ENCODE measurements at places on chromosomes 12 and 14. TPM values are rescaled to one million over a fixed set of nuclear protein-coding genes. Genes with fewer than 3 reads are reported as not detected.

Gene DBX2
- not detected for total RNA-seq

Gene KRT73
- total RNA-seq = not detected

Gene GALC
- 23.6 TPM for total RNA-seq

Gene IL26
- not detected for total RNA-seq

Gene HHIPL1
- 0.31 TPM for total RNA-seq

Gene SSTR1
- total RNA-seq = 10.5 TPM

Gene PAPLN
- total RNA-seq = 2.8 TPM

Gene GLI1
- 1.9 TPM for total RNA-seq

Gene PELI2
- 12.2 TPM for total RNA-seq

Gene RBP5
- total RNA-seq = 2.8 TPM

Gene GPR162
- total RNA-seq = 4.3 TPM

Gene KRT75
- not detected for total RNA-seq
